ENCODE measurements at places on chromosomes 7 and 10. TPM values are rescaled to one million over a fixed set of nuclear protein-coding genes. Genes with fewer than 3 reads are reported as not detected.

- H3K36me3 ChIP-seq, result no peaks in the 10 kb centered on the region
- H3K27ac ChIP-seq, result no peak overlapping the region
- H3K4me1 ChIP-seq, result peaks cover 13% of the 10 kb centered on the region
- peak; percentile 20 for DNase-seq
- H3K27me3 ChIP-seq, result peaks cover 41% of the 10 kb centered on the region
These were observed 20.0 kb upstream of the GATA3 start for GRCh38 chr10:8034466-8035005.

Gene STOX1
- 0.52 TPM for total RNA-seq

Gene SEC24C
- total RNA-seq, result 72.7 TPM

Gene FBH1
- total RNA-seq, result 89.1 TPM

Gene CLIP2
- total RNA-seq, result 4.9 TPM

DNA sequence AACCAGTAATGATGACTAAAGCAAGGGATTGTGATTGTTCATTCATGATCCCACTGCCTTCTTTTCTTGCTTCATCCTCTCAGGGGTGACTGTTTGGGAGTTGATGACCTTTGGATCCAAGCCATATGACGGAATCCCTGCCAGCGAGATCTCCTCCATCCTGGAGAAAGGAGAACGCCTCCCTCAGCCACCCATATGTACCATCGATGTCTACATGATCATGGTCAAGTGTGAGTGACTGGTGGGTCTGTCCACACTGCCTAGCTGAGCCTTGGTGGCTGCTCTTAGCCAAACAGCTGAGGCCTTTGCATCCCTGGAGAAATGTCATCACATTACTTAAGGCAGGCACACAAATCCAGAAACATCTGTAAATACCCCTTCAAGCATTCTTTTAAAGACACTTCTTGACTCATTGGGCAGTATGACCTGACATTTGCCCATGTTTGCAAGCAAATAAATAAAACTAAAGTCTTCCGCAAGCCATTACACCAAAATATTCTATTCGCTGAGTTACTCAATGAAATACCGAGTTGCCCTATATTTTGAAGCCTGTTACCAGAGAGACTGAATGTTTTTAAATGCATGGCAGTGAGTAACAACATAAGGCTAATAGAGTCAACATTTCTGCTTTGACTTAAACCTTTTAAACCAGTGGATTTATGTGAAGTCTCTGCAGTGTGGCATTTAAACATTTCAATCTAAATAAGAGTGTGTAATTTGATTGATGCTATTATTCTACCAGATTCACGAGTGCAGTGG is 166.3 kb upstream of the LANCL2 start:
- H3K27ac ChIP-seq, result no peak overlapping the region
- no peak overlapping the region for H3K4me3 ChIP-seq
- H3K4me1 ChIP-seq, result no peaks in the 10 kb centered on the region
- DNase-seq, result no peak
- no peaks in the 10 kb centered on the region for H3K27me3 ChIP-seq

DNA sequence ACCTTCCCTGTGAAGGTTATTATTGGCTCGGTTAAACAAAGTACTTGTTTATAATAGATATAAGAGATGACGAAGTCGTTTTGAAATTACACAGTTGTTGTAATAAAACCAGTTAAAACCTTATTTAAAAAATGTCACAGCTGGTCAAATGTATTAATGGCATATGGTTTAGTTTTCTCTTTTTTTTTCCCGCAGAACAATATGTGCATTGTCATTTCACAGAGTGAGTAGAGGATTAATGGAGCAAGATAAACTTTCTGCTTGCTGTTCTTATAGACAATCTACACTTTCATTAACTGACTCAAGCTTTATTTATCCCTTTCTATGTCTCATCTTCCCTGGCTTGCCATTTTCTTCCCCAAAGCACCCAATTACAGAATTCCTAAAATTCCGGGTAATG is 404.3 kb upstream of the NPVF start:
- no peaks in the 10 kb centered on the region for H3K36me3 ChIP-seq
- no peaks in the 10 kb centered on the region for H3K4me1 ChIP-seq
- DNase-seq, result no peak
- no peak overlapping the region for H3K4me3 ChIP-seq
- H3K27ac ChIP-seq, result no peak overlapping the region

DNA sequence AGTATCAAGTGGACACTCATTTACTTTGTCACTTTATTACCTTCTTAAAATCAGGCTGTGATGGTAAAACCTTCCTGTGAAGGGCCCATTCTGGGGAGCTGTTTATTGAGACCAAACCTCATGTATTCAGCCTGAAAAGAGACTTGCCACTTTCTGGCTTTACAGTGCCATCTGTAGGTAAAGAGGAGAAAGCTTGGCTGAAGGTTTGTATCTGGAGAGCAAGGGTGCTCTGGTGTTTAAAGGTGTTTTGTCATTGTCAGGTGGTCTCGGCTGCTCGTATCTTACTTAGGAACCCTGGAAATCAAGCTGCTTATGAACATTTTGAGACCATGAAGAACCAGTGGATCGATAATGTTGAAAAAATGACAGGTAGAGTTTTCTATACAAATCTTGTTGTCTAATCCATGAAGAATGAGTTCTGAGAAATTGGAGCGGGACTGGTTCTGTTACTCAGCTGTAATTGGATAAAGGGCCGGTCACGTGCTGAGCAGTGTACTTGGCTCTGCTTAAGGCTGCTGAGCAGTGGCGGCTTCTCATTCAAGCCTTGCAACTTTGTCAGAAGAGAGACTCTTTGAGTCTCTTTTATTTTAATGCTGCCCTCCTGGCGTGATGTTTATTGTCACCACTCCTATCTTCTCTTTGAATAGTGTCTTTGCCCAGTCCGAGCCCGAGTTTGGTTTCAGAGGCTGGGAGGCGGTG is 46.9 kb downstream of the AP3M1 start:
- H3K27ac ChIP-seq, result no peak overlapping the region
- DNase-seq, result no peak
- H3K4me3 ChIP-seq, result no peak overlapping the region
- no peaks in the 10 kb centered on the region for H3K27me3 ChIP-seq

- H3K27ac ChIP-seq, result no peak overlapping the region
- peaks cover 2% of the 10 kb centered on the region for H3K4me1 ChIP-seq
These were observed 31.0 kb upstream of the PFKP start for GRCh38 chr10:3036155-3037021.

Gene TUBB8
- total RNA-seq, result not detected

Measured in naive thymus-derived CD8-positive, alpha-beta T cell (primary cell).